Foreskin keratinocyte (primary cell): ENCODE measurements at places on chromosomes 12 and 14.

- DNase-seq: no peak
Observed at GRCh38 chr12:113658006-113658655, 186.5 kb upstream of the LHX5 start.

DNA sequence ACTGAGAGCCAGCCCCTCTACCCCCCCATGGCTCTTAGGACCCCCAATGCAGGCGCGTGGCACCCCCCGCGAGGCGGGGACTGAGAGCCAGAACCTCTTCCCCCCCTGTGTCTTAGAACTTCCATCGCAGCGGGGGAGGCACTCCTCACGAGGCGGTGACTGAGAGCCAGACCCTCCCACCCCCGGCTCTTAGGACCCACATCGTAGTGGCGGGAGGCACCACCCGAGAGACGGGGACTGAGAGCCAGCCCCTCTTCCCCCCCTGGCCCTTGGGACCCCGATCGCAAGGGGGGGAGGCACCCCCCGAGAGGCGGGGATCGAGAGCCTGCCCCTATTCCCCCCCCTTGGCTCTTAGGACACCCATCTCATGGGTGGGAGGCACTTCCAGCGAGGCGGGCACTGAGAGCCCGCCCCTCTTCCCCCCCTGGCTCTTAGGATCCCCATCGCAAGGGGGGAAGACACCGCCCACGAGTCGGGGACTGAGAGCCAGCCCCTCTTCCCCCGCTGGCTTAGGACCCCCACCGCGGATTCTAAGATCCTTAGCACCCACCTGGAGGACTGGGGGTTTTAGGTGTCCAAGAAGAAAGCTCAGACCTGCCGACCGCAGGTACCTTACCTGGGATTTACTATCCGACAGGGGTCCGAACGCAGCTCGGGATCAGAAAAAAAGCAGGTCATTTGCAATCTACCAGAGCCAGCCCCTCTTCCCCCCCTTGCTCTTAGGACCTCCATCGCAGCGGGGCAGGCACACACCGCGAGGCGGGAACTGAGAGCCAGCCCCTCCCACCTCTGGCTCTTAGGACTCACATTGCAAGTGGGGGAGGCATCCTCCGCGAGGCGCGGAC, 44.9 kb downstream of the DDX11 start:
- DNase-seq: no peak

DNA sequence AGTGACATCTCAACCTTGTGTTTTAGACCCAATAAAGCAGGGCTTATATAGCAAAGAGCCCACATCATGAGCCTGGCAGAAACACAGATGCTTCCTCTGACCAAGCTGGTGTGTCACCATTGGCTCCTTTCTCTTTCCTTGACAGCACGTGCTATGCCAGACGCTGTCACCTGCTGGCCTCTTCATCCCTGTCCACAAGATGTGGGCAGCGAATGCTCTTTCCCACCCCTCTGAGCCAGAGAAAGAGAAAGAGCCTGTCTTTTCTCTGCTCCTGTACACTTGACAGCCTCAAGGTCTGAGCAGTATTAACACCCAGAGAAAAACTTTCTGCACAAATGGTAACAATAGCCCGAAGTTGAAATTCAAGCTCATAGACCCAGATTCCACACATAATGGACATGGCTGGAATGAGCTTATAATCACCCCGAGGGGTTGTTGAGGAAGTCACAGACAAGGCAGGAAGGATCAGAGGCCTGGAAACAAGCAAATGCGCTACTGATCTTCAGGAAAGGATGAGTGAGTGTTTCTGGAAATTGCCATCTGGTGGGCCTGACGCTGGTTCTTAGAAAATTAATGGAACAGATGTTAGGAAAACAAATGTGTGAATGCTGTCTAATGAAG, 8.9 kb downstream of the TGFB3 start:
- DNase-seq: no peak

- DNase-seq: no peak
Observed at GRCh38 chr14:71554959-71555612, 377.1 kb upstream of the RGS6 start.

DNA sequence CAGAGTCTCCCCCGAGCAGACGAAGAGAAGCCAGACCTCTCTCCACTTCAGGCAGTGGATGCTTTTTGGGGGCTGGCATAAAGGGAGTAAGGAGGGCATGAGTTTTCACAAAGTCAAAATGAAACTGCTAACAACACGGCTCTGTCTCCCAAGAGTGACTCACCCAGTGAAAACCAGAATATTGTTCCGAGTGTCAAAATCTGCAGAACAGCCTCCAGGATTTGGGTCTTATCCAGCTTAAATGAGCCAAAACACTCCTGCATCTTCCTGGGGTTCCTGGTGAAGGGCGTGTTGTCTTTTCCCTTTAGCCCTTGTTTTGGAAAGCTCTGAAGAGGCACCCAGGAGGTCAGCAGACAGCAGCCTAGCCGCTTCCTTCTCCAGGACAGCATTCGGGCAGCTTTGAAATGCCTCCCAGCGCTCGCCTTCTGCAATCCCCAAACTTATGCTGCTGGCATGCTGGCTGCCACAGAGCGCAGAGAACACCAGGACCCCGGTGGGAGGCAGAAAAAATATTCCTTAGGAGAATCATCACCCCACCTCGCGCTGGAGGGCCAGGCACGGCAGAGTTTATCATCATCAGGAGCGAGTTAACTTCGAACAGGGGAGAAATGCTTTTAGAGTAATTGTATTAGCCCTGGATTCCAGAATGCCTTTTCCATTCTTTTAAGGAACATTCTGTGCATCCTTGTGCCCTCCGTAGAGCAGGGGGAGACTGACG, 117.7 kb upstream of the NCOR2 start:
- peak; percentile 67 for DNase-seq

- no peak for DNase-seq
Observed at GRCh38 chr12:80493466-80493865, 49.4 kb downstream of the PTPRQ start.

- no peak for DNase-seq
Observed at GRCh38 chr12:20006871-20007730, 361.2 kb upstream of the PDE3A start.

- DNase-seq: peak; percentile 60
Observed at GRCh38 chr14:31990926-31991572, 86.1 kb upstream of the ARHGAP5 start.

- peak; percentile 92 for DNase-seq
Observed at GRCh38 chr14:76203086-76204001, 51.6 kb downstream of the GPATCH2L start.

DNA sequence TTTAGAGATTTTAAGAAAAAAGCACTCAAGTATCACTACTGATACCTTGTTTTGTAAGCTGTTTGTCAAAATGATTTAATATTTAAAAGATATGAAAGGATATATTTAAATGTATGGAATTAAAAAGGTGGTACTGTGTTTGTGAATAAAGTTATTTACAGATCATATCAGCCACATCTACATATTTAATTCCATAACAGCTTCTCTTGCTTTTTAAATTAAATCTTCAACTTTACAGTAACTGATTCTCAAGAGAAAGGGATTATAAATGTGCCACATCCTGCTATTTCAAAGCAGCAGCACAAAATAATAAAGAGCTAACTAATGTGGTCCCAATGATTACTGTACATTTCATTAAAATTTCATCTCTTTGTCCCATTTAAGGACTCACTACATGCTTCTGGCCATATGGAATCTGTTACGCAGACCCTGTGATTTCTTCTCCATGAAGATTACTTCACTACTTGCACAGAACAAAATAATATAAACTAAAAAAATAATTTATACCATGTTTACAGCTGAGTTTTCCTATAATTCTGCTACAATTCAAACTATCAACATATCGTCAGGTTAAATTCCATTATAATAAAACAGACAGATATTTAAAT, 117.8 kb downstream of the MED13L start:
- DNase-seq: no peak

DNA sequence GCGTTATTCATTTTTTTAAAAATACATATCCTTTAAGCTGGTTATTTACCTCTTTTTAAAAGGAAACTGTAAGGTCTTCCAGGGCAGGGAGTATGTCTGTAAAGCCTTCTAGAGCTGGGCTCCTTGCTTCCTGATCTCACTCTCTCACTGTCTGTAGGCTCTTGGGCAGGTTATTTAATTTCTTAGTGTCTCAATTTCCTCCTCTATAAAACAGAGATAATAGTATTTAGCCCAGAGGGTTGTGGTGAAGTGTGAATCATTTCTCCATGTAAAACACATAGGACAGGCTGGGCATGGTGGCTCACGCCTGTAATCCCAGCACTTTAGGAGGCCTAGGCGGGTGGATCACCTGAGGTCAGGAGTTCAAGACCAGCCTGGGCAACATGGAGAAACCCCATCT, 25.9 kb upstream of the LTA4H start:
- no peak for DNase-seq

DNA sequence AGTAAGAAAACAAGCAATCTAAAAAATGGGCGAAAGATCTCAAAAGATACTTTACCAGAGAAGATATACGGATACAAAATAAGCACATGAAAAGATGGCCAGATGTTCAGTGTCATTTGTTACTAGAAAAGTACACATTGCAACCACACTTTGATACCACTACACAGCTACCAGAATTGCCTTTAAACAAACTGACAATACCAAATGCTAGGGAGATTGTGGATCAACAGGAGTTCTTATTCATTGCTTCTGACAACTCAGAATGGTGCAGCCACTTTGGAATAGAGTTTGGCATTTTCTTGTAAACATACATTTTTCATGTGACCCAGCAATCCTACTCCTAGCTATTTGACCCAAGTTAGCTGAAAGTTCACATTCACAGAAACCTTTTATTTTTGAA, 136.3 kb downstream of the FUT8 start:
- no peak for DNase-seq

DNA sequence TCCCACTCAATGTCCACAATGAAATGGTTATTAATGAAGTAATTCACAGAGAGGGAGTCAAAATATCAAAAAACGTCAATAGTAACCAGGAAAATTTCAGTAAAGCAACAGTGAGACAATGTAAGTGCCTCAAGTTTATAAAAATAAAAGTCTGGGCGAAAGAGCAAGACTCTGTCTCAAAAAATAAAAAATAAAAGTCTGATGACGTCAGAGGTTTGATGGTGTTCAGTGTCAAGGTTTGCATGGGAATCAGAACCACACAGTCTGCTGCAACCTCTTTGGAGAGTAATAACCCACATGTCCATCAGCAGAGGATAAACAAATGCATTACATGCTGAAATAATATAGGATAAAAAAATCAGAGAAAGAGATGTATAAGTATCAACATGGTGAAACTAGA, 152.4 kb downstream of the ASCL1 start:
- DNase-seq: no peak

DNA sequence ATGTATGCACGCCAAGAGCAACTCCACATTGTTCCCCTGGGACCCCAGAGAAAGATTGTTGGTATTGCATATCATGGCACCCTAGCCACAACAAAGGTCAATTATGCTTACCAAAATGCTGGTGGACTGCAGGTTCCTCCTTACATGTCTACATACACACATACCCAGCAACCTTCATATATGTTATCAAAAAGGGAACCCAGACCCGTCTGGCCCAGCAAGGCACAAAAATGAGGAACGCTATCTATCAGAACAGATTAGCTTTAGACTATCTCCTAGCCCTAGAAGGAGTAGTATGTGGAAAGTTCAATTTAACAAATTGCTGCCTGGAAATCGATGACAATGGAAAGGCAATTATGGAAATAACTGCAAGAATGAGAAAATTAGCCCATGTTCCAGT, 61.5 kb downstream of the DHRS2 start:
- no peak for DNase-seq

DNA sequence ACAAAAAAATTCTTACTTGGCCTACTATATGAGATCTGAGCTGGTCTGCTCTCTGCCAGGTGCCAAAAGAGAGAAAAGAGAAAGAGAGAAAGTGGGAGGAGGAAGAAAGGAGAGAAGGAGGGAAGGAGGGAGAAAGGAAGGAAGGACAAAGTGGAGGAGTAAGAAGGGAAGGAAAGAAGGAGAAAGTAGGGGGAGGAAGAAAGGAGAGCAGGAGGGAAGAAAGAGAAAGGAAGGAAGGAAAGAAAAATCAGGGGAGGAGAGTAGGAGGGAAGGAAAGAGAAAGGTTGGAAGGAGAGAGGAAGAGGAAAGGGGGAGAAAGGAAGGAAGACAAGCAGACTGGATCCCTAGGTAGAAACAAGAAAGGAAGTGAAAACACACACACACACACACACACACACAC, 96.8 kb downstream of the RPS29 start:
- DNase-seq: no peak

- no peak for DNase-seq
Observed at GRCh38 chr12:7122811-7123769, 5.6 kb downstream of the RBP5 start.

DNA sequence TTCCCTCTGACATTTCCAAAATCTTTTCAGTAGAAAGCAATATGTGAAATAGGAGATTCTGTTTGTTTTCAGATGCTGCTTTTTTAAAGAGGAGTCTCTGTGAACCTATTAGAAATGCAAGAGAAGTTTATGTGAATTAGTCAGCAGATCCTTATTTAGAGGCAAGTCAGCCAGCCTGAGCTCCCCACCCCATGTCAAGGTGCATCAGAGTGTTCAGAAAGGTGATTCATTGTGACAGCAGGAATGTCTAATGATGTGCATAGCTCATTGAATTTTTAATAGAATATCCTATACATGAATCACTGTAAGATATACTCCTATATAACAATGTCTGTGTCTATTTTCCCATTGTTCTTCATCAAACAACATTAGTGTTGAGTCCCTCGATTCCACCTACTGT, 1222.4 kb upstream of the USP15 start:
- peak; percentile 51 for DNase-seq

- no peak for DNase-seq
Observed at GRCh38 chr14:37587881-37588666, 7.0 kb downstream of the FOXA1 start.

DNA sequence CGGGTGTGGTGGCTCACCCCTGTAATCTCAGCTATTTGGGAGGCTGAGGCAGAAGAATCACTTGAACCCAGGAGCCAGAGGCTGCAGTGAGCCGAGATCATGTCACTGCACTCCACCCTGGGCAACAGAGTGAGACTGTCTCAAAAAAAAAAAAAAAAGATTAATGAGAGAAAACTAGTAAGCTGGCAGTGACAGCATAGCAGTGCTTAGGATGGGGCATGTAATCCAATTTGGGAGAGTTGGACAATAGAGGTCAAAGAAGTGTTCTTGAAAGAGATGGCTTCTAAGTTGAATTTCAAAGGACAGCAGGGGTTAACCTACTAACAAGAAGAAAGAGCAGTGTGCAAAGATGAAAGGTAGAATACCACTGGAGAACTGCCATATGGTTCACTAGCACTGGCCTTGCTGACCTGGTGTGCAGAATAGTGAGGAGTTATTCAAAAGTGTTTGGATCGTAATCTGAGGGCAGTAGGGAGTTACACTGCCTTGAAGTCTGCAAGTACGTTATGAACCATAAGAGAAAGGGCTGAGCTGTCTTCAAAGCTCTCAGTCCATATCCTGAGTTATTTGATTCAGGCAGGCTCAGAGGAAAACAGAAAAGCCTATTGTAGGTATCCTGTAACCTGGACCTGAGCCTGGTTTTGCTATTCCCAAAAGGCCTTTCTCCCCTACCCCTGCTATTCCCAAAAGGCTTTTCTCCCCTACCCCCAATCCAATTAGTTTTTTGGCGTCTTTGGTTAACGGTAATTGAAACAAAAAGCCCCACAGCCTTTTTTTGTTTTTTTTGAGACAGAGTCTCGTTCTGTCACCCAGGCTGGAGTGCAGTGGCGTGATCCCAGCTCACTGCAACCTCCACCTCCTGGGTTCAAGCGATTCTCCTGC, 3.4 kb downstream of the XPOT start:
- DNase-seq: no peak
